HTR-8/SVneo (cell line): ENCODE measurements at places on chromosomes 1 and 21.

DNA sequence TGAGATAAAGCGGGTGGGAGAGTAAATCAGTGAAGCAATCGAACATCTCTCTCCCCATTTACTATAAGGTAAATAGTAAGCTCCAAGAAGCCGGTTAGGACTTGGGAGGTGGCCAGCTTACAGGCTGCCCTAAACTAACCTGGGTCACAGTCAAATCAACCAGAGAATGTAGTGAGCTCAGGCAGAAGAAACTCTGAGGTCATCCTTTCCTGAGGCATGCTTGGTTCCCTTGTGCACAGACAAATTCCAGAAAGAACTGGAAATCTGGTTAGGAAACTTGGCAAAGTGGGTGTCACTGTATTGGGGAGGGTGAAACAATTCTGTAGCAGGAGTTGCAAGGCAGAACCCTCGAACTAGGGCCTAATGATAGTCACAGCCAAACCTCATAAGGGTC, 72.5 kb downstream of the NTMT2 start:
- DNase-seq = no peak

- no peak for DNase-seq
Observed at GRCh38 chr21:19124691-19125090, 721.1 kb upstream of the TMPRSS15 start.

DNA sequence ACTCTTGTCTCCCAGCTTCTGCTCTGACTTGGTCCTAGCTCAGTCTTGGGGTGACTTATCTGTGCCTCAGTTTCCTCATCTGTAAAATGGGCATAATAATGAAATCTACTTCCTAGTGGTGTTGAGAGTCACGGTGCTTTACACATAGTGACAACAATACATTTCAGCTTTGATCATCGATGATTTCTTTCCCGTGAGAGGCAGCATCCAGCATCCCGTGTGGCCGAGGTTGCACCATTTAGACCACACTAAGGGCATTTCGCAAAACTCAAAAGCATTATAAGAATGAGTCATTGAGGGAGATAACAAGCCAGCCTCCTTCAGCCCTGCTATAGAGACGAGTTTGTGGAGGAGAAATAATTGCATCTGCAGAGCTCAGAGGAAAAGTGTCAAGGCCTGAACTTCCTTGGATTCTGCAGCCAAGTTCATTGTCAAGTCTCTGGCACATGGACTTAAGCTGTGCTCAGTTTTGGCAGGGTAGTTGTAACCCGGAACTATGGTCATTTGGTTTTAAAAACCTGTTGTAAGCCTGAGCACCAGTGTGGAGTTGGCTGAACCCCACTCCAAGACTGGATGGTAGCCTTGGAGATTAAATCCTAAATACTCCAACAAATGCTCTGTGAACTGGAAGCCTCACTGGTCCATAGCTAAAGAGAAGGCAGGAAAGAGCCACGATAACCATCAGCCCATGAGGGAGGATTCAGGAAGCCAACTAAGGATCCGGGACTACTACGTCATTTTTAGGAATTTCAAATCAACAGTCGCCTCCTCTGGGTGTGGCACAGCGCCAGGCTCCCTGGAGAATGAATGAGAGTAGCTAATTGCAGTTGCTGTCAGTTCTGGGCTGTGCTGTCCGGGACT, 64.2 kb downstream of the TCP10L start:
- peak; percentile 83 for DNase-seq

GRCh38 chr21:16079830-16080229, 350.0 kb downstream of the USP25 start:
- DNase-seq = no peak

DNA sequence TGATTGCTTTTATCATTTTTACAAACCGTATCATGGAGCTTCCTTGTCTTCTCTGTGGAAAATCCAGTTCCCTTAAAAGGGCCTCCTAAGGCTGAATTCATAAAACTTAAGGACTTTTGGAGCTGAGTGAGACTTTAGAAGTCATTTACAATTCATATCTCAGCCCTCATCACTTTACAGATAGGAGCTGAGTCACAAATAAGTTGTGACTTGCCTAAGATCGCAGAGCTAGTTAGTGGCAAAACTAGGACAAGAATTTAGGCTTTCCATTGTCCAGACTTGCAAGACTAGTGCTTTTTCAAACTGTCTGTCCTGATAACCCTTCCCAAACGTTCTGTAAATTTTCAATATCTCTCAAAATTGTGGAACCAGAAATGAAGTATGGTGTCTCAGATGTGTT, 37.3 kb downstream of the C1orf21 start:
- DNase-seq = no peak

DNA sequence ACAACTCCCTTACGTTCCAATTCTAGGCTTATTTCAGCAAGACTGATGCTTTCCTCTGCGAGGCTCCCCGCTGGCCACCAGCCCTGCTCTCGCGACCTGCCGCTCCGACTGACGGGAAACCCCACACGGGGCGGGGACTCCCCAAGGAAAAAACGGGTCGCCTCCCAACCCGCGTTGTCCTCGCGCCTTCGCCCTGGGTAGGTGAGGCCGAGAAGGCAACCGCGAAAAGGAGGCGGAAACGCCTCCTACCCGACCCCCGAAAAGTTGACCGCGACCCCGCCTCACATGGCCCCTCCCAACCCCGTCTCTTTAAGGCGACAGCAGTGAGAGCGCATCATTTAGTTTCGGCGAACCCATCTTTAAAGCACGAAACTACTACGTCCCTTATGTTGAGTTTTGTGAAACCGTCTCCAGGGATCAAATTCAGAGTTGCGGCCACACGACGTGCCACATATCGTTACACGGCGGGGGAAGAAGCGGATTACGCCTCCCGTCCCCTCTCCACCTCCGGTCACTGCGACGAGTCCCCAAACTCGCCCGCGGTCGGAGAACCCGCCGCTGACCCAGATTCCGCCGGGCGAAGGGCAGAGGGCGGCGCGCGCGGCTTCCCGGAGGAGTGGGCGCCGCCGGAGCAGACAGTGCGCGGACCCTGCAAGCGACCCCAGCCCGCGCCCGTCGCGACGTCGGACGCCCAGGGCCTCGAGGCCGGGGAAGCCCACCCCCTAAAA, 1.2 kb downstream of the ANP32E start:
- DNase-seq = peak; percentile 66

GRCh38 chr1:44327679-44328491, 27.2 kb downstream of the ERI3 start:
- peak; percentile 92 for DNase-seq

DNA sequence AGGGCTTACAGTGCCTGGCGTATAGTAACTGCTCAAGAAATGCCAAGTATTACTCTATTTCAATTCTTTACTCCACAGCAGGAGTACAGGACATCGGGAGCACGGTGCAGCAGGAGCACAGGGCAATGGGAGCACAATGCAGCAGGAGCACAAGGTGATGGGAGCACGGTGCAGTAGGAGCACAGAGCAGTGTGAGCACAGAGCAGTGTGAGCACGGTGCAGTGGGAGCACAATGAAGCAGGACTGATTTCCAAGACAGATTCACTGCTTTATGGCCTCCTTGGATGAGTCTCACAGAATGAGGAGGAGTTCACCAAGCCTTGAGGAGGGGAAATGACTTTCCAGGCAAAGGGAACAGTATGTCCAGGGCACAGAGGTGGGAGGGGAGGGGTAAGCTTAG, 5.0 kb upstream of the PAQR7 start:
- no peak for DNase-seq

DNA sequence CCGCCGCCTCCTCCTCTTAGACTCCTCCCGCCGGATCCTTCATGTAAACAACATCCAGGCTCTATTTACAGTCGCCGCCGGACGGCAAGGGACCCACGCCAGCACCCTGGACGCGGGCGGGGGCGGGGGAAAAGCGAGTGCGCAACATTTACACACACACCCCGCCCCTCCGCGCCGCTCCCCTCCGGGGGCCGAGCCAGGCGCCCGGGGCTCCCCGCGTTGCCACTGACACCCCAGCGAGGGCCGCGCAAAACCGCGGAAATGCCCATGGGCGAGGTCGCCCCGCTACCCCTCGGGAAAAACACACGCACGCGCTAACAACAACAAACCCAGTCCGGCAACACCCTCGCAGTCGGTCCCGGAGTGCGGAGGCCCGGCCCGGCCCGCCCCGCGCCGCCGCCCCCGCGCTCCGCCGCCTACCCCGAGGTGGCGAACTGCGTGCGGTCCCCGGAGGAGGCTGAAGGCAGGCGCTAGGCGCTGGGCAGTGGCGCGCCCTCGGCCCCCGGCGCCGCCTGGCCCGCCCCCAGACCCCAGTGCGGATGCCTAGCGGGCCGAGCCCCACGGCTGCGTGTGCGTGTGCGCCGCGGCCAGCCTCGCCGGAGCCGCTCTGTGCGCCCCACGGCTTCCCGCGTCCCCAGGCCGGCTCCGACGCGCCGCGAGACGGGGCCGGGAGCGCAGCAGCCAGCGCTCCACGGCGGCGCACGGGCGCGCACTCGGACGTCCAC, 81.1 kb upstream of the AK4 start:
- DNase-seq = peak; percentile 31

DNA sequence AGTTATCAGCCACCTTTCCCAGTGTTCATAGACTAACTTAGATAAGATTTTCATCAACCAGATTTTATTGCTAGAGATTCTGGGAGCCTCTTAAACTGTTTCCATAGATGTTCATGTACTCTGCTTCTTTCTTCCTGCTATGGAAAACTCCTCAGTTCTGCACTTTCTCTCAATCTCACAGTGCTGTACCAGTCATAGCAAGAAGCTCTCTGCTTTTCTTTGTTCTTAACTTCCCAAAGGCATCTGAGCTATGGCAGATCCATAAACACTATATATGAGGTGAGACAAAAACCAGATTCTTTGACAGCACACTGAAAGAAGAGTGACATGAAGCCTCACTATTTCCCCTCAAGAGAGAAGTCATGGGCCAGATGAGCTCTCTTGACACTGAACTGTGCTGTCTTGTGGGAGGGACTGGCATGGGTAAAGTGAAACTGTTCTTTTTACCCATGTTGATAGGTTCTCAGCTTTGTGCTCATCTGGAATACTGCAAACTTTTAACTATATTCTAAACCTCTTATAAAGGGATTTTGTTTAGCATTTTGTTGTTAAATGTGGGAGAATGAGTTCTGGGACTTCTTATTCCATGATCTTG, 64.2 kb upstream of the LYPLAL1 start:
- no peak for DNase-seq

DNA sequence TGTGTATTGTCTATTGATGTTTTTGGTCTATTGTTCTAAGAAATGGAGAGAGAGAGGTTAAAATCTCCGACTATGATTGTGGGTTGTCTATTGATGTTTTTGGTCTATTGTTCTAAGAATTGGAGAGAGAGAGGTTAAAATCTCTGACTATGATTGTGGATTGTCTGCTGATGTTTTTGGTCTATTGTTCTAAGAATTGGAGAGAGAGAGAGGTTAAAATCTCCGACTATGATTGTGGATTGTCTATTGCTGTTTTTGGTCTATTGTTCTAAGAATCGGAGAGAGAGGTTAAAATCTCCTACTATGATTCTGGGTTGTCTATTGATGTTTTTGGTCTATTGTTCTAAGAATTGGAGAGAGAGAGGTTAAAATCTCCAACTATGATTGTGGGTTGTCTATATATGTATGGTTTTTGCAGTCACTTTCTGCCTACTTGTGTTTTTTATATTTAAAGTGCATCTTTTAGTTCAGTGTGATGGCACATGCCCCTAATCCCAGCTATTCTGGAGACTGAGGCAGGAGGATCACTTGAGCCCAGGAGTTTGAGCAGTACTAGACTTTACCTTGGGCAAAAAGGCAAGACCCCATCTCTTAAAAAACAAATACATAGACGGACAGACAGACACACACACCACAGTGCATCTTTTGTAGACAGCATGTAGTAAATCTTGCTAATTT, 16.2 kb downstream of the C1orf159 start:
- DNase-seq = no peak

- DNase-seq = no peak
Observed at GRCh38 chr1:230761443-230762167, 14.4 kb downstream of the CAPN9 start.

DNA sequence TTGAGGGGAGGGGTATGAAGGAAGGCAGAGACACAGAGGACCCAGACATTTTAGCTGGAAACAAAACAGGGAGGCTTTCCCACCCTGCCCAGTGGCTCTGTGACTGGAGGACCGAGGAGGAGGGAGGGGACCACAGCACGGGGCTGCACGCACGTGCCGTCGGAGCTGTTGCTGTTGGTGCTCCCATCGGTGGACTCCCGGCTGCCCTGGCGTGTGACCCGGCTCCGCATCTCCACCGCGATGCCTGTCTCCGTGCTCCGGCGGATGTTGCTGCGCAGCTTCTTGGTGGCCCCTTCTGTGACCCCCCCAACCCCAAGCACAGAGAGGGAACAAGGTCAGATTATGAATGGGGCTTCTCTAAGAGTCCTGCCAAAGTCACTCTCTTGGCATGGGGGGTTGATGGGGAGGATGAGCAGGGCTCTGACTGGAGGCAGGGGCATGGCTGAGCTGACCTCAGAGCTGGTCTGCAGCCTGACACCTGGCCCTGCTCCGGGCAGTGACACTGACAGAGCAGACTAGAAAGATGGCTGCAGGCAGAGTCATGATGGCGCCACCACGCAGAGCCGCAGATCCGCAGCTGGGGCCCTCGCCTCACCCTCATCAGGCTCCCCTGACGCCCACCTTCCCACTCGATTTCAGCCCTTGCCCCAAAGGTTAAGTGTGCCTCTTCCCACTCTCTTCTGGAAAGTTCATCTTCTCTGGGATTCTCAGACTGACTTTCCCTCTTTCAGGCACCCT, 29.6 kb downstream of the RIMS3 start:
- no peak for DNase-seq

DNA sequence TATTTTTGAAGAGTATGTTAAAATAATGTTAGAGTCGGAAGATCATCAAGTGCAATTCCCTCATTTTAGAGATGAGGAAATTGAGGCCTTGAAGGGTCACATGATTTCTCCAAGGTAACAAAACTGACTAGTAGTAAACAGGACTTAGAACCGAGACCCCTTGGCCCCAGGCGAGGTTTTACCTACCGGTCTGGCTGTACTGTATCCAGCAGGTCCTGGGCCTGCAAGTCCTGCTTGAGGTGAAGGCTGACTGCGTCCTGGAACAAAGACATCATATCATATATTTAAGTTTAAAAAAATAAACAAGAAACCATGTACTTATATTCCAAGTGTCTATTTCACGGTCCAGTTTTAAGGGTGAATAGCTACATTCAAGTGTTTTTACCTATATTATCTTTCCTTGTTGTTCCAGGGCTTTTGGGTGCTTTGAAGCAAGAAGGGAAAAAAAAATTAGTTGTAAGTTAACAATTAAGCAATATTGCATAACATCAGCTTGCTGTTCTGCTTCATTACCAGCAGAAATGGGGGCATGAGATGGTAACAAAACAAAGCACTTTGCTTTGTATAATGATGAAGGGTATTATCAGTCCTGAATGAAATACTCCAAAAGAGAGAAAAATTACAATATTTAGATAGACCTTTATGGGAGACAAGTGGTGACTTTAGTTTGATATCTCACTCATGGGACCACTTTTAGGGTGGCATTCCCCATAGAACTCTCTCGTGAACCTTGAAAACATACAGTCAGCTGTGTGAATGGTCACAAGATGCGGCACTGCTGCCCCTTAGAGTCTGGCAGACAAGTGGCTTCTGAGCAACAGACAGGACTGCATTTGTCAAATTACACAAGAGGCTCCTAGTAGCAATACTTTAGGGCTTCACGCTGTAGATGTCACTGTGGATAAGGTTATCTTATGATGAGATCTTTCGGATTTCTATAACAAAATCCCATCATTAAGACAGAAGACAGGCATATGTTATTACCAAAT, 29.8 kb upstream of the CFAP298 start:
- no peak for DNase-seq
